ENCODE measurements at places on chromosomes 2 and 18.

- DNase-seq, result no peak
Observed at GRCh38 chr18:49733896-49734585, 79.3 kb downstream of the ACAA2 start.

DNA sequence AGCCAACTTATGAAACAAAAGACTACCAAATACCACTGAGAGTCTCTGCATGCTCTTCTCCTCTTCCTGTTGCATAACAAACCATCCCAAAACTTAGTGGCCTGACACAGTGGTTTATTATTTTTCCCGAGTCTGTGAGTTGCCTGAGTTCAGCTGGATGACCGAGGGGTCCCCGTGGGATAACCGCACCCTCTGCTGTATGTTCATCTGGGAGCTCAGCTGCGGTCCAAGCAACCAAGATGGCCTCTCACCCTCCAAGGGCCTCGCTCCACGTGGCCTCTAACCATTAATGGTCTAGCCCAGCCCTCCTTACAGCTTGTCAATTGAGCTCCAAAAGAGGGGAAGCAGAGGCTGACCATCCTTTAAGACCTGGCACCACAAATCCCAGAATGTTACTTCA, 17.1 kb downstream of the ITM2C start:
- no peak for DNase-seq

DNA sequence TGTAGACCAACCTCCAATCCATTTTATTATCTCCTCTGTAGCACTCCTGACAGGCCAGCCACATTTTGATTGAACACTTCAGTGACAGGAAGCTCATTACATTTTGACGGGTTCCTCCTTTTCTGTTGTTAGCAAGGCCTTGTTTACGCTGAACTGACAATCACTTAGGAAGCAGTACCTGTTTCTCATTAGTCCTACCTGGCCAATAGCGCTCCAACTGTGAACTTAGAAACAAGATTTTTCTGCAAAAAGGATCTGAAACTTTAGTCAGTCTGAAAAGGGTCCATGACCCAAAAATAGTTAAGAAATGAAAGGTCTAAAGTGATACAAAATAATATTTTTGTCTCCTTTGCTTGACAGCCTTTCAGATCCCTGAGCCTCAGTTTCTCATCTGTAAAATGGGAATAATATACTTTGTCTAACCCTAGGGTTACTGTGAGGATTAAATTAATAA, 119.6 kb upstream of the MSTN start:
- DNase-seq, result no peak

DNA sequence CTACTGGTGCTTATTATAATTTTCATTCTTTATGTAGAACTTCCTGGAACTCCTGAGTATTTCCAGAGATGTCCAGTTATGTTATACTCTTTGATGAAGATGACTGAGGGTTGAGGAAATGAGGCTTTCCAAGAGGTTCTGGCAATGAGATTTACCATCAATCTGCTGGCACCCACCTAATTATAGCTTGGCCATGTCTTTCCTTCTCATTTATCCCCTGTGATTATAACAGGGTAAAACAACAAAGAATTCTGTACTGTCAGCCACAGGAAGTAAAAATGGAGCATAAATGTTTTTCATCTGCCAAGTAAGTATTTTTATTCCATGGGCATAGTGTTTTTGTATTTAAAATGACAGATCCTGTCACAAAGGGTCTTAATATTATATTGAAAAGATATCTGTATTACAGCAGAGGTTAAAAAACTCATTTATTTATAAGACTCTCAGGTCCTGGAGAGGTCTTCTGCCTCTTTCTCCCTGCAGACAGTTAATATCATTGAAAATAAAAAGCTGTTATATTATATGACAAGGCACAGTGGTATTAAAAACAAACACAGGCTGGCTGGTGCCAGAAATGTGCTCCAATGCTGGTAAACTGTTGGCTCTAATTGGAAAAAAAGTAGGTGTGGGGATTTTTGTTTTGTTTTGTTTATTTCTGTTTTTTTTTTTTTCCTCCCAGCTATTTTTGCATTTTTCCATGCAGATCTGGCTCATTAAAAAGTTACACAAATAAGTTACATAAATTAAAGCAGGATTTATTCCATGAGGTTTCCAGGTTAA, 1764.1 kb upstream of the CELF4 start:
- no peak for DNase-seq

DNA sequence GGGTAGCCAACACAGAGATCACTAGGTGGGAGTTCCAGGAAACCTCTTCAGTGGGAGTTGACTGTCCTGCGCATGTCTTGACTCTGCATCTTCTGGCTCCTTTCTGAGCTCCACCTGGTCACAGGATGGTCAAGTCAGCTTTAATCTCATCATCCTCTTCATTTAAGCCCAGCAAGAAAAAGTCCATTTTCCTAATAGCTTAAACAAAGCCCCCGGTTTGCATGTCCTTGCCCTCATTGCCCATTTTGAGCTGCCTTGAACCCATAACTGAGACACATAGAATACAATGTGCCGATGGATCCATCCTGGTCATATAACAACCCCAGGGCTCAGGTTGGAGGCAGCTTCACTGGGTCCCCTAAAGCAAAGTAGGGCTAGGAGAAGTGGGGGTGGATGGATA, 40.8 kb downstream of the SPATS2L start:
- no peak for DNase-seq

GRCh38 chr2:160246356-160246755, 46.3 kb upstream of the ITGB6 start:
- DNase-seq, result no peak

GRCh38 chr2:239669181-239669898, 268.5 kb upstream of the HDAC4 start:
- no peak for DNase-seq

DNA sequence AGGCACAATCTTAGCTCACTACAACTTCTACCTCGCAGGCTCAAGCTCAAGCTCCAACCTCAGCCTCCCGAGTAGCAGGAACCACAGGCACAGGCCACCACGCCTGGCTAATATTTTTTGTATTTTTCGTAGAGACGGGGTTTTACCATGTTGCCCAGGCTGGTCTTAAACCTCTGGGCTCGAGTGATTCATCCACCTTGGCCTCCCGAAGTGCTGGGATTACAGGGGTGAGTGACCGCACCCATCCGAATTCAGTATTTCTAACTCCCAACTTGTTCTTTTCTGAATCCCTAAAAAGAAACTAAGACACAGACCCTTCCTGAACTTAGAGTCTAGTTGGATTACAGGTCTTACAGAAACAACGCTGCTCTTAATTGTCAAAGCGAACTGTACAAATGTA, 32.3 kb upstream of the ACSL3 start:
- DNase-seq, result no peak

DNA sequence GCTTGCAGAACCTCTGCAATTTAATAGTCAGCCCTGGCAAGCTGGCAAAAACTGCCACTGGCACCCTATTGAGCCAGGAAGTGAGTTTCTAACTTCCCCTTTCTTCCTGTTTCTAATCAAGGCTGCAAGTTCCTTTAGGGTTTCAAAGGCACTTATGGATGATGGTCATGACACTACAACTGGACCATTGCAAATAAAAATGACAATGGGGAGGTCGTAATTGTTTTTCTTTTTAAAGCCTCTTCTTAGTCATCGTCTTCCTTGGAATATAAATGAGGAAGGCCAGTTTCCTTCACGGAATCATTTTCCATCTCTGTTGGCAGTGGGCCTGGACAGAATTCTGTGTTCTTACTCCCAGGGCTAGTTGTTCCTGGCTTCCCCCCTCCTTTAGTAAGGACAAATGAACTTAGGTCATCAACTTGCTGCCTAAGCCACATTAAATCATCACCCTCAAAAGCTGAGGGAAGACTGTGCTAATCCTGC, 35.8 kb downstream of the SH3RF3 start:
- DNase-seq, result no peak

DNA sequence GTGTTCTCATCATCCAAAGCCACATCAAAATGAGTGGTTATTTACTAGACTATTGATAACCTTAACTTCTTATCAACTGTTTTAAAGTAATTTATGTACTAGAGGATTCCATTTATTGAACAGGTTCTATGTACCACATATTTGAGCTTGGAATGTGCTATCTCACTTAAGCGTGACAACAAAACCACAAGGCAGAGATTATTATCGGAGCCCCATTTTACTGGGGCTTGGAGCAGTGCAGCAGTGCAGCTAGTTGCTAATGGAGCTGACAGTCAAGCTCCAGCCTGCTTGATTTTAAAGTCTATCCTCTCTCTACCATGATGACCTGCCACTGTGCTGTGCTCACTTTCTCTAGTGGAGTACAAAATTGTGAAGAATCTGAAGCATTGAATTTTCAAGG, 24.6 kb downstream of the GCG start:
- no peak for DNase-seq

DNA sequence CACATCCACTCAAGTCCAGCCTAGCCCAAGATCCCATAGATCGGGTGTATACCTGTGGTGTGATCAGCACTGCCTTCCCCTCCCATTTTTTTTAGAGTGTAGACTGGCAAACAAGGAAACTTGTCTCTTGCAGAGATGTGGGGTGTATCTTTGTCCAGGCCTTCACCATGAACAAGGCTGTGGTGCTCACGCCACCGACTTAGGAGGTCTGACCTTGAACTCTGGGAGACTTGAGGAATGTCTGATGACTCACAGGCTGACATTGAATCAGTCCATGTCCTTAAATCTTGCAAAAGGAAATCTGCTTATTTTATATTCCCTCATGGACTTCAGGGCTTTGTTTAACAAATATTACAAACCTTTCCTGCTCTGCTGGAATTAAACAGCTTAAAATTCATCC, 4.5 kb upstream of the CTIF start:
- no peak for DNase-seq

- DNase-seq, result no peak
Observed at GRCh38 chr2:152696476-152696875, 20.8 kb downstream of the PRPF40A start.

GRCh38 chr2:143192106-143192505, 62.9 kb downstream of the ARHGAP15 start:
- DNase-seq, result no peak

- DNase-seq, result peak; percentile 41
Observed at GRCh38 chr2:221517696-221518151, 54.4 kb downstream of the EPHA4 start.

DNA sequence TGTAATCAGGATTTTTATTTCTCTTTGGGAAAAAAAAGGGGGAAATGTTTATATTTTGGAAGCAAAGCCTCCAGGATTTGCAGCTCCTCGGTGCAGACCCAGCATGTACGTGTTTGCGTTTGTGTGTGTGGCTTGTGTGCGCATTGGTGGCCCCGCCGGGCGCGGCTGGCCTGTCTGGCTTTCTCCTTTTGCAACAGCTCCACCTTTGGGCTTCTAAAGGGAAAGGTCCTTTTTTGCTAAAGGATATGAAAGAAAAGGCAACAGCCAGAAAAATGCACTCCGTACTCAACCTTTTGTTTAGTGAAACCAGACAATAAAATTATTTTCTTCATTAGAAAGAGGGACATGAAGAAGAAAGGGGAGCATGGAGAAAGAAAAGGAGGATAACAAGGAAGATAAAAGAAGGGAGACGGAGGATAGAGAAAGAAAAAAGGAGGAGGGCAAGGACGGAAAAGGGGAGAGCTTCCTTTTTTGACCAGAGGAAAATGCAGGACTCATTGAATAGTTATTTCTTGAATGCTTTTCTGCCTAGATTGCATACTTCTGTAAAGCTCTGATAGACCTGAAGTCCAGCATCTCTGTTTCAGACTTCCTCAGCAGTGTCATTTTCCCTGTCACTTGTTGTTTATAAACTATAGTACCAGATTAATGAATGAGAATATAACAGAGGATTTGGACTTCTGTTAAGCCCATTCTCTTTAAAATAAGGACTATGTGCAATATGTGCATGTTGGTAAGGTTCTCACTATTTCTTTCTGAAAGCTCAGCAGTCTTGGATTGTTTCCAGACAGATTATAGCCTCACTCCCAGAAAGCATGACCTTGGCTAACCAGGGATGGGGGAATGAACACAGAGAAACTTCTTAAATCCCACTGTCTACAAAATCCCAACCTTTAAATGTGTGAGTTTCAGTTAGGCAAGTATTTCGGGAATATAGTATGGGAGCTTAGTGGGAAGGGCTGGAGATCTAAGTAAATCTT, 563.1 kb upstream of the PIK3C3 start:
- DNase-seq, result no peak

DNA sequence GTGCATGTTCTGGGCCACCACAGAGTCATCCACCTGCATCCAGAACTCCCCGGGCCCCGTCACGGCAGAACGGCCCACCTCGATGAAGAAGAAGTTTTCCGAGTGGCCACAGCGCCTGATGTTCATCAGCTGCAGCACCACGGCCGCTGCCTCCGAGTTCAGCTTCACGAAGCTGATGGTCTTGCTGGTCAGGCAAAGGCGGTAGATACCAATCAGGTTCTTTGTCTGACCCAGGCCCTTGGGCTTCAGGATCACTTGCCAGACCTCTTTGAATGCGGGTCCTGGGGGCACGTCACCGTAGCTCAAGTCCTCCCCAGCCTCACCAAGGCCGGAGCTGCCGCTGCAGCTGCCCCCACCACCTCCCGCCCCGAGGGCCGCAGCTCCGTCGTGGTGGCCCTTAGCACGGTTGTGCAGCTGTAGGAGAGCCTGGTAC, 1.6 kb downstream of the IRS1 start:
- DNase-seq, result no peak

- DNase-seq, result no peak
Observed at GRCh38 chr18:29164993-29165599, 988.2 kb upstream of the CDH2 start.

GRCh38 chr2:234676783-234677450, 180.0 kb upstream of the ARL4C start:
- no peak for DNase-seq

DNA sequence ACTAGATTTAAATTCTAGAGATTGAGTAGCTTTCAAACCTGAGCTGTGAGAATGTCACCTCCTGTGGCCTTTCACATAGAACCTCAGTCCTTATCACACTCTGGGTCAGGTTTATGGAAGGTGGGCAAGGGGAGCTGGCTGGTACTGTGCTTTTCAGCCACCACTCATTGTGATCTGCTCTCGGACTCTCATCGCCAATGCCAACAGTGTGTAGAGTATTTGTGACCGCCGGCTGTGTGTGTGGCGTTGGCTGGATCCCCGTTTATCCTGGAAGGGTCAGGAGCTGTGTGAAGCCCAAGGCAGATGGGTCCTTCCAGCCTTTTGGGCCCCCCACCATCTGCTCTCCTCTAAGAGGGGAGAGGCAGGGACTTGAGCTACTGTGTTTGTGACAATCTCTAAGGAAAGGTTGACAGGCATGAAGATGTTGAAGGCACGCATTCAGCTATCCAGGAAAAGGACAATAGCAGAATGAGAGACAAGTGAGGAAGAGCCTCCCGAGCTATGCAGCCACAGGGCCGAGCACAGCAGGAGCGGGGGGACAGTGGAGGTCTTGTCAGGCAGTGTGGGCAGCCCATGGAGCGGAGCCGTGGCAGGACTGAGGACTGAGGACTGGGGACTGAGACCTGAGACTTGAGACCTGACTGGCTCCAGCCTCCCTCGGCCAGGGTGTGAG, 107.1 kb upstream of the TPO start:
- no peak for DNase-seq

- DNase-seq, result no peak
Observed at GRCh38 chr2:42900289-42900891, 108.0 kb upstream of the HAAO start.

Data from activated CD4-positive, CD25-positive, alpha-beta regulatory T cell (primary cell).